ENCODE measurements at places on chromosomes 2 and 18.

DNA sequence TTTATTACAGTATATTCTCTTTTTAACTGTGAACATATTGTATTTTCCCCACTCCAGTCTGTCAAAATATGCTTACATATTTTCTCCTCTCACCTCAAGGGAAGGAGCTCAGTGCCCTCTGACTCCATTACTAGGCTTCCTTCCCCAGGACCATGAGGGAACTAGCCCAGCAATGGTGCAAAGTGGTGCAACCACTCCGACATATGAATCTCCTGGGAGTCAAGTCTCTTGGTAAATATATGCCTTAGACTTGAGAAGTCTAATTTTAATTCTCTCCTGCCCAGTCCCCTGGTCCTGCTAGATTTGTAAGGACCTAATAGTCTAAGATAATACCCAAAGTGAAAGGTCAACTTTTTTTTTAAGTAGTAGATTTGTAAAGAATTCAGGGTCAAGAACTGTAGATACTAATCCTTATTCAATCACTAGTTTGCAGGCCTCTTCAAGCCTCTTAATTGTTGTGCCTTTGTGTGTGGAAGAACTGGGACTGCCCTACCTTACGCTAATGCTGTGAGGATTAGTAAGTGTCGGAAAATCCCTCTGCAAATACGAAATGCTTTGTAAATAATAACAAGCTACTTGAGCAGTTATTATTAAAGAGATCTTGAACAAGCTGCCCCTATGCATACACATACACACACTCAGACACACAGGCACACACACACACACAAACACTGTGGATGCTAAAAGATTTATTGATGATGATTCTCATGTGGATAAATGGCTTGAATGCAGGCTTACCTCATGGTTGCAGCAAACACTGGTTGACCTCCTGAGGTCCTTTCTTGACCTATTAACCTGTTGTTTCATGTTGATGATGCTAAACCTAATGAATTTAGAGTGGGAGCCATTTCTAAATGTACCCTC lies 251.2 kb upstream of the PARD3B start:
- no peak for DNase-seq

GRCh38 chr2:193943406-193943960 lies 1713.5 kb upstream of the SLC39A10 start:
- no peak for DNase-seq

DNA sequence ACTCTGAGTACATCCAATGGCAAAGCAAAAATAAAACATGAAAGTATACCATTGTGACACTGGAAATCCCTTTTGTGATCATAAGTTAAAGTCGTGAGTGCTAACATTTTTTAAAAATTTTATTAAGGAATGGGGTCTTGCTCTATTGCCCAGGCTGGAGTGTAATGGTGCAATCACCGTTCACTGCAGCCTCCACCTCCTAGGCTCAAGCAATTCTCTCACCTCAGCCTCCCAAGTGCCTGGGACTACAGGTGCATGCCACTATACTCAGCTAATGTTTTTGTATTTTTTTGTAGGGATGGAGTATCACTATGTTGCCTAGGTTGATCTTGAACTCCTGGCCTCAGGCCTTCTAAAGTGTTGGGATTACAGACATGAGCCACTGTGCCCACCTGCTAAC lies 14.3 kb upstream of the TNFAIP6 start:
- DNase-seq = no peak

- no peak for DNase-seq
Observed at GRCh38 chr18:74367905-74368304, 52.3 kb downstream of the C18orf63 start.

GRCh38 chr2:46409756-46410155 lies 69.6 kb upstream of the TMEM247 start:
- no peak for DNase-seq

- DNase-seq = no peak
Observed at GRCh38 chr2:219864154-219864553, 236.7 kb downstream of the SLC4A3 start.

- DNase-seq = no peak
Observed at GRCh38 chr2:103132536-103133217, 370.8 kb downstream of the TMEM182 start.

GRCh38 chr2:234747032-234747431 lies 204.8 kb upstream of the SH3BP4 start:
- DNase-seq = no peak

GRCh38 chr2:86480105-86480504 lies 38.9 kb downstream of the KDM3A start:
- DNase-seq = peak; percentile 22

GRCh38 chr2:37593694-37594093 lies 77.7 kb downstream of the CDC42EP3 start:
- no peak for DNase-seq

GRCh38 chr2:74250189-74250631 lies 51.8 kb downstream of the MTHFD2 start:
- DNase-seq = peak; percentile 41

Measured in colonic mucosa (tissue), 4 donors.